Mesothelial cell of epicardium (in vitro differentiated cells): ENCODE measurements at places on chromosomes 1 and 21.

DNA sequence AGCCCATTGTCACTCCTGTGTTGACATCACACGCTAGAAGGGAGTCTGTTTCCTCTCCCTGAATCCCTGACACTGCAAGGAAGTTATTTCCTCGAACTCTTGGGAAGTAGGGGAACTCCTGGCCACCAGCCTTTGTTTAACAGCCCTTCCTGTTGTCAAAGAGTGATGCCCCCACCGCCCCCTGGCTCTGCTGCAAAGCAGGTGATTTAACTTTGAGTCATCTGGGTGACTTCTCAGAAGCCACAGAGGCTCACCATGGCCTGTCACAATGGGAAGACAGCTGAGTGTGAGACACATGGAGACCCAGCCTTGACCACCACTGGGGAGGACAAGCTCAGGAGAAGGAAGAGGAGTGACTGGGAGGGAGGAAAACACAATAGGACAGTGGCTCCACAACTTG is 182.8 kb downstream of the PSMG1 start:
- H3K36me3 ChIP-seq, result no peaks in the 10 kb centered on the region
- H3K27ac ChIP-seq, result no peak overlapping the region
- H3K4me1 ChIP-seq, result peaks cover 23% of the 10 kb centered on the region

GRCh38 chr1:26744075-26744959 is 43.4 kb upstream of the PIGV start:
- peaks cover 10% of the 10 kb centered on the region for H3K4me1 ChIP-seq
- no peak for DNase-seq
- no peaks in the 10 kb centered on the region for H3K27me3 ChIP-seq
- no peak overlapping the region for H3K4me3 ChIP-seq
- H3K36me3 ChIP-seq, result peaks cover 44% of the 10 kb centered on the region

GRCh38 chr1:228238007-228238406 is 30.2 kb downstream of the OBSCN start:
- H3K27me3 ChIP-seq, result no peaks in the 10 kb centered on the region
- DNase-seq, result no peak
- H3K27ac ChIP-seq, result no peak overlapping the region
- no peak overlapping the region for H3K4me3 ChIP-seq
- no peaks in the 10 kb centered on the region for H3K4me1 ChIP-seq
- peaks cover 86% of the 10 kb centered on the region for H3K36me3 ChIP-seq

GRCh38 chr1:31413405-31414001 is 490 bp downstream of the SERINC2 start:
- peaks cover 6% of the 10 kb centered on the region for H3K27me3 ChIP-seq
- peak; percentile 75 for DNase-seq
- H3K27ac ChIP-seq, result peak overlapping the region; percentile 95
- H3K4me3 ChIP-seq, result peak overlapping the region; percentile 98
- H3K4me1 ChIP-seq, result peaks cover 20% of the 10 kb centered on the region

DNA sequence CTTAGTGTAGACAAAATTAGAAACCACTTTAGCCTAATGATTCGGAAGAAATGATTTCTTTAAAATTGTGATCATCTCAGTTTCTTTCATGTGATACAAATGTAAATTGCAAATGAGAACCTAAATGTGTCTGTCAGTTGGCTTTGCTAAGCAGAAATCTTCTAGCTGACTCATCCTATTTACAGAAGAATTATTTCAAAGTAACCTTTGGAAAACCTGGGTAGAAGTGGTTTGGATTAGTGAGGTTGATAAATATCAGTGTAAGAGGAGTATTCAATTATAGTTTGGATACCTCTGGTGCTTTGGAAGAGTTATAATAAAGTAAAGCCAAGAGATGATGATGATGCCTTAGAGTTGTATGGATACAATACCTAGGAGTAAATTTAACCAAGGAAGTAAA is 37.4 kb downstream of the CC2D1B start:
- H3K4me1 ChIP-seq, result no peaks in the 10 kb centered on the region
- no peak overlapping the region for H3K4me3 ChIP-seq
- H3K27me3 ChIP-seq, result no peaks in the 10 kb centered on the region
- H3K36me3 ChIP-seq, result peaks cover 14% of the 10 kb centered on the region

DNA sequence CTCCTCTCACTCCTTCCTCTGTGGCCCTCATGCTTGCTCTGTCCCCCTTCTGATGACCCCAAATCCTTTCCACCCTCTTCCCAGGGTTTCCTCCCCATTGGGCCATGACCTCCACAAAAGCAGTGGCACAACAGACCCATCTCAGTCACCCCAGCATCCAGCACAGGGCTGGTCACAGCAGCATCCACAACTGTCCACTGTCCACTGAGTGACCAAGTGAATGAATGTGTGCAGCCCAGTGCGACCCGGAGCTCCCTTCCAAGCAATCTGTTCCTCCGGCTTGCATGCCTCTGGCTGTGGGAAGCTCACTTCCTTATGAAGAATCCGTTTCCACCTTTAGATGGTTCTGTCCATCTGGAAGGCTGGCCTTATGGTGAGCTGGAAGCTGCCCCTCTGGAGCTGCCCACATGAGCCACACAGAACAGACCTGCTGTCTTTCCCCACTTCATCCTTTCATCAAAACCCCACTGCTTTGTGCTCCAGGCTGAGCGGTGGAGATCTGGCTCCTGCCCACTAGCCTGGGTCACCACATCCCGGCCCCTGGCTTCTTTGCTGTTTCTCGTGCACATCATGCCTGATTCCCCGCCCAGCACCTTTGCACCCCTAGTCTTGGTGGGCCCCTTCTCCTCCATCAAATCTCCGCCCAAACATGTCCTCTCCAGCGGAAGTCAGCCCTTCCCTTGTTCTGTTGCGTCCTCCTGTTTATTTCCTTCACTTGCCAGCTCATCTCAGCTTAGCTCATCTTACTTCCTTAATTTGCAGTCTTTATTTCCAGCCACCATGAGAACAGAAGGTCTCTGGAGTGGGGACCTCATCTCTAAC is 56.4 kb downstream of the EDN2 start:
- peaks cover 53% of the 10 kb centered on the region for H3K4me1 ChIP-seq
- H3K27me3 ChIP-seq, result no peaks in the 10 kb centered on the region
- H3K36me3 ChIP-seq, result no peaks in the 10 kb centered on the region
- H3K27ac ChIP-seq, result peak overlapping the region; percentile 54
- DNase-seq, result no peak

DNA sequence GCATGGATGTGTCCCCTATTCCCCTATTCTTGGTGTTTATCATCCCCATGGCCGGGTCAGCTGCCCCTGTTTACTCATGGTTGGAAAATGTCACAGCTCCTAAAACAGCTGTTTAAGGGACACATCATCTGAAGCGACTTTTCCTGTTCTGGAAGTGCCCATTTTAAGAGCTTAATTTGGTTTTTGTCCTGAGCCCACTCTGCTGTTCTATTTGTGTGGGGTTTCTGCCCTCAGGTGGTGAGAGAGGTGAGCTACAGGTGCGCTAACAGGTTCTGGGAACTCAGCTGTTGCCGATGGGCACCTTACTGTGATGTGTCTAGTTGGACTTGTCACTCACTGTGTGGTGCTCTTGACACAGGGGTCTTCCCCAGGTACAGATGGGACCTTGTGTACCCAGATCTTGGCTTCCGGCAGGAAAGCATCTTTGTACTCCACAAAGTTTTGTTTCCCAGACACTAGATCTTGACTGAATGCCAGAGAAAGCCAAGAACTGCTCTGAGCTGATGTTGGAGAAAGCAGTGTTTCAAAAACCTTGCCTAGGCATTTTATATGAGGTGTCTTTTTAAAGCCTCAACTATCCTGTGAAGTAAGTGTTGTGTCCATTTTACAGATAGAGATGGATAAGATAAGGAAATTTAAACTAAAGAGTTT is 59.0 kb upstream of the CD1D start:
- no peak overlapping the region for H3K4me3 ChIP-seq
- no peaks in the 10 kb centered on the region for H3K36me3 ChIP-seq
- peaks cover 45% of the 10 kb centered on the region for H3K4me1 ChIP-seq
- no peak overlapping the region for H3K27ac ChIP-seq

DNA sequence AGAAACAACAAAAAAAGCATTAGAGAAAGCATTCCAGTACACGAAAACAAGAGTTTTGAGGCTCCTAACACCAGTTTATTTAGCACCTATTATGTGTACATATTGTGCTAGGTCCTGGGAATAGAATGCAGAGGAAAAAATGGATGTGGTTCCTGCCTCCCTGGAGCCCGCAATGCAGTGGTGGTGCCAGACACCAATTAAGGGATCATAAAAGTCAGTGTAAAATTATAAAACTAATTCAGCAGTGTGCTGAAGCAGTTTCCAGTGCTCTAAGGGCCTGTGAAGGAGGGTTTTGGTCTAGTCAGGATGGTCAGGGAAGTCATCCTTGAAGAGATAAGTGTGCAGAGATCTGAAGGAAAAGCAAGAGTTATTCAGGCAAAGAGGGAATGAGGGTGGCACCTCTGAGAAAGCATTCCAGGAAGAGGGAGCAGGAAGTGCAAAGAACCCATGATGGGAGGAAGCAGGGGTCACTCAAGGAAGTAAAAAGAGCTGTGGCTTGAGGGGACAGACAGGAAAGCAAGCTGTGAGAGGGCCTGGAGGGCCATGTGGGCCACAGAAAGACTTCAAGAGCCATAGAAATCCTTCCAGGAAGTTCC is 65.2 kb upstream of the IFNLR1 start:
- no peaks in the 10 kb centered on the region for H3K36me3 ChIP-seq
- no peak overlapping the region for H3K4me3 ChIP-seq
- no peak overlapping the region for H3K27ac ChIP-seq
- no peak for DNase-seq
- no peaks in the 10 kb centered on the region for H3K27me3 ChIP-seq

- no peak overlapping the region for H3K4me3 ChIP-seq
- no peaks in the 10 kb centered on the region for H3K36me3 ChIP-seq
- no peaks in the 10 kb centered on the region for H3K27me3 ChIP-seq
- H3K27ac ChIP-seq, result no peak overlapping the region
- no peak for DNase-seq
Measured at GRCh38 chr1:211920602-211921226, 90.2 kb upstream of the LPGAT1 start.

GRCh38 chr1:89854140-89854539 is 33.3 kb downstream of the LRRC8D start:
- H3K27me3 ChIP-seq, result no peaks in the 10 kb centered on the region
- H3K4me1 ChIP-seq, result no peaks in the 10 kb centered on the region

DNA sequence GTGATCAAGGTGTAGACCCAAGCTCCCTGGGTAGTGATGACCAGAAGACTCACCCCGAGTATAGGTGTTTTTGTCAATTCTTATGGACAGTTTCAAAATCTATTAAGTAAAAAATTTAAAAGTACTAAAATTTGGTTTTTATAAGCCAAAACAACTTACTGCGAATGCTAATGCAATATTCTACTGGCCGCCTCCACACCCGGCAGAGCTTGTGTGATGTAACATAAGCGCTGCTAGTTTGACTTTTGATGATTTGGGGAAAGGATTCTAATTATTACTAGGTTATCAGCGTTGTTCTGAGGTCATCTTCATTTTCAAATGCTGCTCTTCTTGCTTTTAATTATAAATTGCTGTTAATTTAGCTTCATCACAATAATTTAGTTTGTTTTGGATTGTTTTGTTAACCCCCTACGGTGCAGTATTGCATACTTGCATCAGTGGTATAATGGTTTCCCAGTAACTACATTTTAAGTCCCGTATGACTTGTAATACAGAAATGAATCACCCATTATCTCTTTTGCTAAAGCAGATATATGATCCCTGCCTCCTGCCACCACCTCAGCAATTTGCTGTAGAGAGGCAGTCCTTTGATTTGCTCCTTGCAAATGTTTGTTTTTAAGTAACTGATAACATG is 178.0 kb downstream of the SDCCAG8 start:
- H3K4me1 ChIP-seq, result peaks cover 18% of the 10 kb centered on the region
- no peaks in the 10 kb centered on the region for H3K27me3 ChIP-seq
- no peak overlapping the region for H3K4me3 ChIP-seq
- peaks cover 13% of the 10 kb centered on the region for H3K36me3 ChIP-seq
- no peak overlapping the region for H3K27ac ChIP-seq
- DNase-seq, result no peak

DNA sequence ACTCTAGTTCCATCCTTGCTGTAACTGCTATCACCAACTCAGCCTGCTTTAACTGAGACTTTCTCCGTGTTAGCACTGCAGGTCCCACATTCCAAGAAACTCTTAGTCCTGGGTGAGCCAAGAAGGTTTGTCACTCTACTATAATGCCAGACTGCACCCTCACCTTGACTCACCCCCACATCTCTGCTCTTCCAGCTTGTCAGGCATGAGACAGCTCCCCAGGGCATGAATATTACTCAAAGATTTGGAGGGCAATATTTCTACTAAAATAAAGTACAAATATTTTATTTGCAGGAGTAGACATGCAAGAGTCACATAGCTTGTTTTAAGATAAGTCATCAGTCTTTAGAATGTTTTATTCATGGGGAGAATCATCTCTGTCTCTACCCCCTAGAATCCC is 110.2 kb downstream of the MATN1 start:
- H3K4me1 ChIP-seq, result no peaks in the 10 kb centered on the region
- no peak for DNase-seq
- no peaks in the 10 kb centered on the region for H3K36me3 ChIP-seq

DNA sequence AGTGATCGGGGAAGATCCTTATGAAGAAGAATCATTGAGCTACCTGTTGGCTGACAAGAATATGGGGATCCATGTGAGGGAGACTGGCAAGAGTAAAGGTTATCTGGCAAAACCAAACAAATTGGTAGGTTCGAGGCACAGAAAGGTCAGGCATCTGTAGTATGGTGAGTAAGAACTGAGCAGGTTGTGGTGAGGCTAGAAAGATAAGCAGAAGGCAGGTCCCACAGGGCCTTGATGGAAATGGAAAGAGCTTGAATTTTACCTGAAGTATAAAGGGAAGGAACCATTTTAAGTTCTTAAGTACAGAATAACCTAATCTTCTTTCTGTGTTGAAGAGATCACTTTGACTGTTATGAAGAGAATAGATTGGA is 11.1 kb downstream of the PTPRC start:
- no peaks in the 10 kb centered on the region for H3K36me3 ChIP-seq
- H3K27ac ChIP-seq, result no peak overlapping the region
- H3K4me1 ChIP-seq, result peaks cover 7% of the 10 kb centered on the region
- no peaks in the 10 kb centered on the region for H3K27me3 ChIP-seq
- DNase-seq, result no peak

DNA sequence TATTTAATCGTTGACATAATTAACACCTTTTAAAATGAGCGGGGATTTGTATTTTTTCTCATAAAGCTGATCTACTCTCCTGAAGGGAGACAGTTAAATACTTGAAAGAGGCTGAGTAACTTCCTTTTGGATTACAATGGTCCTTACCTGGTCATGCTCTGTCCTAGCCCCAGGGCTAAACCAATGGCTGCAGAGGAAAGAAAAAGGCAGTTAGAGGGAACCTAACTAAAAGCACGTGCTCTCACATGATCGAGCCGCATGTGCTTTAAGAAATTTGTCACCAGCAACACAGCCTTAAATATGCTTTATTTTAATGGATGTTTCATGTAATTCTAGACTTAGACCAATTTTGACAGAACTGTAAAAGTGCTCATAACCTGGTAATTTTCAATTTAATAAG is 132.7 kb downstream of the GPATCH2 start:
- H3K4me1 ChIP-seq, result peaks cover 4% of the 10 kb centered on the region
- no peaks in the 10 kb centered on the region for H3K27me3 ChIP-seq
- peaks cover 5% of the 10 kb centered on the region for H3K36me3 ChIP-seq
- DNase-seq, result no peak
